ENCODE measurements at places on chromosomes 2 and 18. TPM values are rescaled to one million over a fixed set of nuclear protein-coding genes. Genes with fewer than 3 reads are reported as not detected.

DNA sequence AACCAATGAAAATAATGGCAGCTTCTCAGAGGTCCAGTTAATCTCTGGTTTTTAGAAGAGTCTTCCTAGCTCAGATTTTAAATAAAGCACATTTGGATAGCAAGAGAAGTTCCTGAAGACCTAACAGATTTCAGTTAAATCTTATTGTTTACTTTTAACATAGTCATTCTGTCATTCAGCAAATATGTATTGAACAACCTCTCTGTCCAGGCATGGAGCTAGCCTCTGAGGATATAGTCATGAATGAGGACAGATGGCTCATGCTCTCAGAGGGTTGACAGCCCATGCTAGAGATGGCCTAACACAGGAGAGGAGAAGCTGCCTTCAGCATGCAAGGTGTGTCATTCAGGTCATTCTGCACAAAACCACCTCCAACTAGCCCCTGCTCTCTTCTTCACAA is 6.2 kb downstream of the CCBE1 start:
- no peak for DNase-seq

The CCDC74B gene
- 7.2 TPM for total RNA-seq

The CNTNAP5 gene
- 0.20 TPM for total RNA-seq

The METAP1D gene
- 4.8 TPM for total RNA-seq

The ELAC1 gene
- 10.6 TPM for total RNA-seq

DNA sequence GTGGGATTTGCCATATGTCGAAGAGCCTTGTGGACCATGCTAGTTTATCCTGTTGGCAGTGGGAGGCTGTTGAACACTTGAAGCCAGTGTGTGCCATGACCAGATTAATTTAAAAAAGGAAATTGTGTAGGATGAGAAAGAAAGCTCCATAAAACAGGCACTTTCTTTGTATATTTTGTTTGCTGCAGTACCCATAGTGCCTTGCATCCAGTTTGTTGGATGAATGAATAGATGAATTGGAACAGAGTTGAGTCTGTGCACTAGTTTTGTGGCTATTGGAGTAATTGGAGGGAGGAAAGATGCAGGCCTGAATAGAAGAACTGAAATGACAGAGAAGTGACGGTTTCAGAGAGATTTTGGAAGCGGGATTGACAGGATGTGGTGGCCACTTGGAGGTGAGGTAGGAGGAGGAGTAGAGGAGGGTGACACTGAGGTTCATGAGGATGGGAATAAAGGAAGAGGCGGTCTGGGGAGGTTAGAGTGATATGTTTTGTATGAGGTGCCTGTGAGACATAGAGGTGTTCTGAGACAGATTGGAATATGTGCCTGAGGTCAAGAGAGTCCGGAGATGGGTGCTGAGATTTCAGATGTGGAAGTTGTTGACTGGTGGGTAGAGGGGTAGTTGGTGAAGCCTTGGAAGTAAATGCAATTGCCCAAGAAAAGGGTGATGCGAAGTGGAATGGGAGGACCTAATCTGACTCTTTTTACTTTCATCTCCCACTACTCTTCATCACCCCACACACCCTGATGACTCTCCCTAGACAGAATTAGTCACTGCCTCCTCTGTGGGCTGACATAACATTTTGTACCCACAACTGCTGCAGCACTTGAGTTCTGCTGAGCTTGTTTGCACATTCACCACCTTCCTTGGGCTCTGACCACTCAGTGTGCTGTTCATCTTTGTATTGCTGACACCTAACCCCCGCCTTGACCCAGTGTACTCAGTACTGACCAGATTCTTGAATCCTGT is 5.1 kb downstream of the DGUOK start:
- DNase-seq = peak; percentile 71

DNA sequence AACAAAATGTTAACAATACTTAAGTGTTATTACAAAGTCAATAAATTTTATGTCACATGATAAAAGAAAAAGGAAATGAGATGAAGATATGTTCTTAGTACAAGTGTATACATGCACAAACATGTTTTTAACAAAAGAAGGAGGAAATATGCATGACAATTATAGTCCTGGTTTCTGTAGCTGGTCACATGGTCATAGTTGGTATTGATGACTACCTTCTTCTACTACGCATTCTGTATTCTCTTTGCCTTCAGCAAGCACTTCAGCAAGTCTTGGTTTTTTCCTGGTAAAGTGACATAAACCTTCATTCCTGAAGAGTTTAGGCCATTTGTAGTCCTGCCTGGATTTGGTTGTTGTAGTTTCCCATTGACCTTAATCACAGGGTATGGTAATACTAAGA is 121.3 kb upstream of the SYT4 start:
- DNase-seq = no peak

GRCh38 chr18:34773961-34774766 is 64.1 kb downstream of the DTNA start:
- DNase-seq = peak; percentile 92

- no peak for DNase-seq
These were observed 236.9 kb upstream of the RAB6C start for GRCh38 chr2:129742415-129743180.

The LYPD6B gene
- 0.15 TPM for total RNA-seq

DNA sequence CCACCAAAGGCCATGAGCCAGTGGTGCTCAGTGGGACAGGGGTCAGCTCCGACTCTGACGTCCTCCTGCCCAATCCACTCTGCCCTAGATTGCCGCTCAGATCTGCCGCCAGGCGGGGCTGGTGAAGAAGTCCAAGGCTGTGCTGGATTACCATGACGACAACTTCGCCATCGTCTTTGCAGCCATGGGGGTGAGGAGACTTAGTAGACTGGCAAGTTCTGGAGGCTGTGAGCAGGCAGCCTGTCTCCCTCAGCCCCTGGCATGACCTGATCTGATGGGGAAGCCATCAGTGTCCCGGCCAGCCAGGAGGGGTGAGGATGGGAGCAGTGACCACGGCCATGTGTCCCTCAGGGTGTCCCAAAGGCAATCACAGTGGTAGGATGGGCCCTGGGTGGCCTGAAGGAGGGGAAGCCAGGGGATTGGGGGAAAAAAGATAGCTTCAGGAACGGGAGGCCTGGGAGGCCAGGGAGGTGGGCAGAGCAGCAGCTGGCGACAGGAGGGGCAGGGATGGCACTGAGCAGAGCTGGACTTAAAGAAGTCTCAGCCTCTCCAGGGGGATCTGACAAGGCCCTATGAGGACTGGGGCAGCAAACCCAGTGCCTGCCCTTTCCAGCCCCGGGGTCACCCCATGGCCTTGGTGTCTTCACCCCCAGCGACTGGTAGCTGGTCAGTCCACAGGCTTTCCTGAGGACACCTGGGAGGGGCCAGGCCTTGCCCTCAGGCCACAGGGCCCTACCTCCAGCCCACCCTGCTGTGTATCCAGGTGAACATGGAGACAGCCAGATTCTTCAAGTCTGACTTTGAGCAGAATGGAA is 17.4 kb upstream of the ANKRD53 start:
- no peak for DNase-seq

All from renal cortical epithelial cell (primary cell).